ENCODE measurements at places on chromosomes 3 and 15.

DNA sequence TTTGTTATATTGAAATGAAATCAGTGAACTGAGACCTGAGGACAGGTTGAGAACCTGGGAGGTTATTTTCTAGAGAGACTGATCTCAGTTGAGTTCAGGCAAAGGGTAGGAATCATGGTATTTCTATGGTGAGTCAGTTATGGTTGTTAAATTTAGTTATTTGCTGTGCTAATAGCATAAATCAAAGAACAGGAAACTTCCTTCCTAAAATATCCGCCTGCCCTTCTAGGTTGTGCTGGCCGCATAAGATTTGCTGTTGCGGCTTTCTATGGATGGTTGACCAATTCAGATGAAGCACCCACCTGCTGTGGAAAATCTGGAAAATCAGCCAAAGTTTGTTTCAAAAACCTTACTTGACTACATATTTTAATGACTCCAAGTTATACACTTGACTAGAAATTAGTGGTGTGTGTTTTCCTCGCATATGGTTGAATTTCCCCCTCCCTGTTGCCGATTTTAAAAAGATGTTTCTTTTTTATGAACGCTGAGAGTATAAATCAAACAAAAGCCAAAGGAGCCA, 52.6 kb downstream of the PLCL2 start:
- no peak for DNase-seq

DNA sequence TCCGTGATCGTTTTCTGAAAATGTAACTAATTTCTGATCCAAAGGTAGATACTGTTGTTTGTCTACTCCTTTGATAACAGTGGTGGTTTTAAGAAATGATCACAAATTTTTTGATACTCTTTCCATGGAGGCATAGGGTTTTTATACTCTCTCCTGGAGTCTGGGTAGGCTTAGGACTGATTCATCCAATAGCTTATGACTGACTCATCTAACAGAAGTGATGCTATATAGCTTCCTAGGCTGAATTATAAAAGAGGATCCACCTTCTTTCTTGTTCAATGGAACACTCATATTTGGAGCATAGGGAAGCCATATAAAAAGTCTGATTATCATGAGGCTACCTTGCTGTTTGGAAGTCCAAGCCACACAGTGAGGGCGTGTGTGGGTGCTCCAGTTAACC, 84.3 kb downstream of the CHST2 start:
- no peak for DNase-seq

GRCh38 chr15:48966595-48967301, 3.0 kb upstream of the SHC4 start:
- DNase-seq = no peak

GRCh38 chr3:77693147-77693546, 653.2 kb downstream of the ROBO2 start:
- peak; percentile 63 for DNase-seq

DNA sequence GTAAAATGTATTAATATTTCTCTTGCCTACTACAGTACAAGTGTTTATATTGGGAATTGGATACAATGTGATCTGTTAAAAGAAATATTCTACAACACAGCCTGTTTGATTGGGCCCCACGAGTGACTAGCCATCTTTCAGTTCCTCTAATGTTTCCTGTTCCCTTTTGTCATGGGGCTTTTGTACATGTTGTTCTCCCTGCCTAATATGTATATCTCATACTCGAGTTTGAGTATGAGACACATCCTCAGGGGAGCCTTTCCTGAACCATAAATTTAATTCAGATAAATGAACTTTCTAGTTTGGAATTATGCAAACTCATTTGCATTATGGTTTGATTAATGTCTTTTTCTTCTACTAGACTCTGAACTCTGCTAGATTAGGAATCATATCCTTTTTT, 65.5 kb downstream of the MEF2A start:
- DNase-seq = no peak

Data from NCI-H1105 (cell line).